ENCODE measurements at places on chromosomes 16 and 17. TPM values are rescaled to one million over a fixed set of nuclear protein-coding genes. Genes with fewer than 3 reads are reported as not detected.

RGS11 gene
- total RNA-seq, result 23.3 TPM

CTRB1 gene
- not detected for total RNA-seq

SLC4A1 gene
- total RNA-seq, result not detected

IRF8 gene
- total RNA-seq, result 20.3 TPM

PAM16 gene
- 28.1 TPM for total RNA-seq

KRTAP1-5 gene
- not detected for total RNA-seq

CCL4L2 gene
- total RNA-seq, result not detected

CCDC43 gene
- total RNA-seq, result 12.5 TPM

HASPIN gene
- not detected for total RNA-seq

DUSP14 gene
- total RNA-seq, result 5.5 TPM

PIMREG gene
- 1.8 TPM for total RNA-seq

GTF3C1 gene
- 44.3 TPM for total RNA-seq

TP53TG3F gene
- total RNA-seq, result not detected

Data from stomach (tissue), 19 donors.